ENCODE measurements at places on chromosomes 7 and 10.

DNA sequence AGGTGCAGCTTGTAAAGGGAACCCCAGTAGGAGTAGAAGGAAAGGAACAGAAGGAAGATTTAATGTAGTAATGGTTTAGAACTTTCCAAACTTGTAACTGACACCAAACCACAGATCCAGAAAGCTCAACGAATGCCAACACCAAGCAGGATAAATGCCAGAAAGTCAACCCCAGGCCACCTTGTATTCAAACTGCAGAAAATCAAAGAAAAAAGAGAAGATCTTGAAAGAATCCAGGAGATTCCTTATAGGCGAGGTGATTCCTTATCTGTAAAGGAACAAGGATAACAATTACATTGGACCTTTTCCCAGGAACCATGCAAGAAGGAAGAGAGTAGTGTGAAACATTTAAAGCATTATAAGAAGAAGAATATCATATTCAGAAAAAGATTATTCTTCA, 93.6 kb downstream of the NKX6-2 start:
- DNase-seq, result no peak

DNA sequence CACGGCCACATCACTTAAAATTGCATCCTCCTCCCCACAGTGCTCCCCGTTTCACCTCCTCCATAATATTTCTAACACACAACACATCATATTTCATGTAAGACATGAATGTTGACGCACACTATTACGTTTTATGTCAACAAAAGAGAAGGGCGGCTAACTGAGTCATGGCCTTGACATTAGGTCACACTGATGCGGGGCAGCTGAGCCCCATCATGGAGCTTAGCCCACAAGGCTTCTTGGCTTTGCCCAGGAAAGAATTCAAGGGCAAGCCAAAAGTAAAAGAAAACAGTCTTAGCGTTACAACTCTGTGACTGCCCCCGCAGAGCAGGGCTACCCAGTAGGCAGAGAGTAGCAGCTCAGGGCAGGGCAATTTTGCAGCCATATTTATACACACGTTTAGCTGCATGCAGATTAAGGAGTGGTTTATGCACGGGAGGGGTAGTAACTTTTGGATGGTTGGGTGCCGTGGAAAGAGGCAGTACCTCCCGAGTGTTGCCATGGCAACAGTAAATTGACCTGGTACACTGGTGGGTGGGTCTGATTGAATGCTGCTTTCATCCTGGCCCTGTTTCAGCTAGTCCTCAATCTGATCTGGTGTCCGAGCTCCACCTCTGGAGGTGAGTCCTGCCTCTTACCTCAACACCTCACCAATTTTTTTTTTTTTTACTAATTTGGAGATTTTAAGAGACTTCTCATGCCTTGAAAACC, 156.2 kb upstream of the FRMD4A start:
- DNase-seq, result no peak

DNA sequence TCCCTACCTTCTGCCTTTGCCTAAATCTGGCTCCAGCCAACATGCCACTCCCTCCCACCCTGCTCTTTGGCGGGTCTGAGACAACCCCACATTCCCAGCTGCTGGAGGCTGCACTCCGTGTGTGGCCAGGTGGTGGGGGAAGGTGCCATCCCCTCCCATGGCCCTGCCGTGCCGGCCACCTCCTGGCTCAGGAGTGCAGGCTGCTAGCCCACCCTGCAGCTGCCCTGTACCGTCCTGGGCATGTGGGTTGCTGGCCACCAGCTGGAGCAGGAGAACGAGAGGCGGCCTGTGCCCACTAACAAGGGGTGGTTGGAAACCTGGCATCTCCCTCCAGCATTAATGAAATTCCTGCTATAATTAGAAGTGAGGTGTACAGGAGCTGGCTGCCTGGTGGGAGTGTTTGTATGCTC, 97.6 kb downstream of the ZMIZ1 start:
- no peak for DNase-seq

GRCh38 chr7:41053820-41054219, 649.1 kb downstream of the INHBA start:
- DNase-seq, result no peak

DNA sequence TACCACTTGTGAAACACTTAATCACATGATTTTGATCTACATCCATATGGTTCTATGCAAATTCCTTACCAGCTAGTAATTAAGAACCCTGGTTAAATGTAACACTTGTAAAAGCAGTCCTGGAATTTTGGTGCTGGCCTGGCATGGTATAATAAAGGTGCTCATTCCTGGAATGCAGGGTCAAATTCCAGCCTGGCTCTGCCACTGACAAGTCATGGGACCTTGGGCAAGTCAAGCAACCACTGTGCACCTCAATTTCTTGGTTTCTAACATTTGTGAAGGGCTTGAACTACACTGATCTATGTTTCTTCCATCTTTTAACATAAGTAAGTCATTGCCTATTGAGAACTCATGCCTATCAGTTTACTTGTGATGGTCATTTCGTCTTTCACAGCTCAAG, 91.9 kb upstream of the PIK3CG start:
- DNase-seq, result no peak

- DNase-seq, result no peak
Observed at GRCh38 chr7:99011706-99012404, 132.1 kb downstream of the SMURF1 start.

- no peak for DNase-seq
Observed at GRCh38 chr7:115708013-115708341, 322.6 kb downstream of the TFEC start.

GRCh38 chr7:73864981-73865711, 4.2 kb downstream of the TMEM270 start:
- no peak for DNase-seq

- no peak for DNase-seq
Observed at GRCh38 chr10:13969792-13970140, 361.0 kb downstream of the FRMD4A start.

GRCh38 chr7:82821037-82821436, 341.6 kb downstream of the PCLO start:
- DNase-seq, result no peak

DNA sequence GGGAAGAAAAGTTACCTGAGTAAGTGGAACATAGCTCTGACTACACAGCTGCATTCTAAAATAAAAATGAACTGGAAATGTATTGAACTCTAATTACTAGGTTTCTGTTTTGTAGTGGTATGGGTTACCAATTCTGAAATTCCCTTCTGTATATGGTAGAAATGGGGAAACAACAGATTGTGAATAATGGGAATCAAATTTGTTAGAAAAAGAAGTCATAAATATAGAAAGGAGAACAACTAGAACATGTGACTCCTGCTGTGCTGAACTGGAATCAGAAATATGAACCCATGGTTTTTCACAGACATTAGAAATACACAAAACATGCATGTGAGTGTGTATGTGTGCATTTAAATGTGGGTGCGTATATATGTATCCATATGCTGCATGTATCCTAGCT, 27.0 kb downstream of the MCMBP start:
- no peak for DNase-seq

Data from GM18507 (cell line).